Cortex of kidney (tissue), 1 donor: ENCODE measurements at places on chromosomes 4 and X.

- DNase-seq, result no peak
These were observed 55.1 kb downstream of the SH3RF1 start for GRCh38 chr4:169215656-169216055.

DNA sequence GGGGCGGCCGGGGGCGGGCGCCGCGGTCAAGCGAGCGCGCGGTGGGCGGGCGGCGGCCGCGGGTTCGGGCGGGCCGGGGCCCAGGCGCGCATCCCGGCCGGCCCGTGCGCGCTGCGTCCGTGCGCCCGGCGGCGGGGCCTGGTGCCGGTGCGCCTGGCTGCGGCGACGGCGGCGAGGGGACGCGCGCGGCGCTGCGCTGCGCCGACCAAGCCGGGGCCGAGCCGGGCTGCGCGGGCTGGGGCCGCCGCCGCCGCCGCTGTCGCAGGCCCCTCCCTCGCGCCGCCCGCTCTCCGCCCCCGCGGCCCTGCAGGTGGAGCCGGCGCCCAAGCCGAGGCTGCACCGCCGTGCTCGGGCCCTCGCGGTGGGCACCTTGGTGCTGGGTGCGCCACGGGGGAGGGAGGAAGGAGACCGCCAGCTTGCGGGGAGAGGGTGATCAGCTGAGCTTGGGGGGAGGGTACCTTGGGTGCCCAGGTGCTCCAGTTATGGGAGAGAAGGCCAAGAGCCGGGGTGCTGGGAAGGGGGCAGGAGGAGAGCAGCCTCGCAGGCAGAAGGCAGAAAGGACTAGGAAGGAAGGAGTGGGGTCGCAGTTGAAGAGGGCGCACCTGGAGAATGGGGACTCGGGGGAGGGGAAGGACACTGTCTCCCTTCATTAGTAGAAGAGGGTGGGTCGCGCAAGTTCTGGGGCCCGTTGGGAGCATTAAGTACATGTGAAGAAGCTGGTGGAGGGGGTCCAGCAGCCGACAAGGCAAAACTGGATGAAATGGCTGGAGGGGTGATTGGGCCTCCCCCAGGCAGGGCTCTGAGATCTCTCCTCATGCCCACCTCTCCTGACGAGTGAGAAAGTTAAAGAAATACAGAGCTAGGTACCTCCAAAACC lies at the start of gene PPP2R2C:
PPP2R2C (minus strand) TSS at position 228 of the 877 bp plus-strand sequence. CDS start 385 bp downstream, outside the sequence.
- DNase-seq, result no peak

DNA sequence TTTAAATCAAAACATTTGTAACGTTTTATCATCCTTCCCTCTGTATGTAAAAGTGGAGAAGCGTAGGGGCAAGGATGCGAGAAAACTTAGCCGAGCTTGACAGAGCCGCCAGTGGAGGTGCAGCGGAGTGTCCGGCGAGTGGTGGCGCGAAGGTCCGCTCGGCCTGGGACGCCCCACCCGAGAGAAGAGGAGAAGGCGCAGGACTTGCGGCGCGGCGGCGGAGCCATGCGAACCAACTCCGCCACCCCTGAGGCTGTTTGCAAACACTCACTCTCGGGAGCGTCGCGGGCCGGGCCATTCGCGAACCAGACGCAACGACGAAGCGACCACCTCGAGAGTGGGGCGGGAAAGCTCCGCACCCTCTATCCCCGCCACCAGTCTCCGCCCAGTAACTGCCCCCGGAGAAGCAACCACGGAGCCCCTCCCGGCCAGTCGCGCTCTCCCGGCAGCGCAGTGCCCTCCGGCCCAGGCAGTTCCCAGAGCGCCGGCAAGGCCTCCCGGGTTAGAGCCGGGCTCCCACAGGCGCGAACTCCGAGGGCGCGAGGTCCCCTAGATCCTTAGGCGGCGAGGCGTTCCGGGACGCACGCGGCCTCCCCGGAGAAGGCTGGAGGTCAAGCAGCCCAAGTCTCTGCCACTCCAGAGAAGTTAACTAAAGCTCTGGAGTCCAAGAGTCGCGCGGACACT lies 2.3 kb upstream of the MAB21L2 start:
- no peak for DNase-seq

- no peak for DNase-seq
These were observed 12.6 kb downstream of the DCLK2 start for GRCh38 chr4:150090836-150091235.

DNA sequence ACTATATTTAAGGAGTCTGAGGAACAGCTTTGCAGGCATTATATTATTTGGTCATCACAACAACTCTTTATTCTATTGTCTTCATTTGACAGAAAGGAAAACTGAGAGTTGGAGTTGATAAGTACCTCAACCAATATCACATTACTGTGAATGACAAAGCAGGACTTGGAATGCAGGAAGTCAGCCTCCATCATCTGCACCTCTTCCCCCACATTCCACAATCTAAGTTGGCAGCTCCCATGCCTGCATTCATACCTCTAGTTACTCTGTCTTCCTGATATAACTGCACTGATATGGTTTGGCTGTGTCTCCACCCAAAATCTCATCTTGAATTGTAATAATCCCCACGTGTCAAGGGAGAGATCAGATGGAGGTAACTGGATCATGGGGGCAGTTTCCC lies 356.7 kb downstream of the GALNTL6 start:
- no peak for DNase-seq

GRCh38 chr4:122671919-122672490 lies 51.1 kb upstream of the IL21 start:
- no peak for DNase-seq

GRCh38 chr4:177960566-177960965 lies 518.3 kb upstream of the AGA start:
- no peak for DNase-seq

DNA sequence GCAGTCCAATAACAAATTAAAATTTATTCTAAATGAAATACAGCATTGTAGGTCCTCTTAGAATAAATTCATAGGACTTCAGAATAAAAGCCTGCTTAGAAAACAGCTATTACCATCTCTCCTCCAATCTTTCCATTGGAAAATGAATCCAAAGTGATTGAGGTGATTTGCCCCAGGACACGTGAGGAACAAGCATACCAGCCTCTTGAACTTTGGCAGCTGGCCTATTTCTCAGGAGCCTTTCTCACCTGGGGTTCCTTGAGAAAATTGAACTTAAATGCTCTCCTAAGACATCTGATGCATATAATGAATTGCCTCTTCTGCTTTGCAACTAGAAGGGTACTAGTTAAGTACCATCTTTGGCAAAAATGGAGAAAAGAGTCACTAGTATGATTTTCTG lies 13.5 kb downstream of the ARHGAP24 start:
- DNase-seq, result no peak

- DNase-seq, result no peak
These were observed 1.2 kb downstream of the SOD3 start for GRCh38 chr4:24796620-24797019.

DNA sequence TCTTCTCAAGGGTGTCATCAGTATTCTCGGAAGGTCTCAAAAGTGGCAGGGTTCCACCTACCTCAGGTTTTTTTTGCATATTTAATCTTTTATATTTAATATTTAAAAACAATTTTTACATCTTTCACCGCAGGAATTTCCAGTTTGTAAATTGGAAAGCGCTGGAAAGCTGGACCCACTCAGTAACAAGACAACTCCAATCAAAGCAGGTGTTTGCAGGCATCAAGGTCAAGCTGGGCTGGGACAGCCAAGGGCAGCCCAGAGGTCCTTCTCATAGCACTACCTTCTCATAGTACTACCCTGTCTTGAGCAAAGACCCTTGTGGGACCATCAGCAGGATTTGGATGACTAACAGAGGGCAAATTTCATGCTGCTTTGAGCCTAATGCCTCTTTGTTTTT lies 160.1 kb downstream of the TET2 start:
- DNase-seq, result no peak

DNA sequence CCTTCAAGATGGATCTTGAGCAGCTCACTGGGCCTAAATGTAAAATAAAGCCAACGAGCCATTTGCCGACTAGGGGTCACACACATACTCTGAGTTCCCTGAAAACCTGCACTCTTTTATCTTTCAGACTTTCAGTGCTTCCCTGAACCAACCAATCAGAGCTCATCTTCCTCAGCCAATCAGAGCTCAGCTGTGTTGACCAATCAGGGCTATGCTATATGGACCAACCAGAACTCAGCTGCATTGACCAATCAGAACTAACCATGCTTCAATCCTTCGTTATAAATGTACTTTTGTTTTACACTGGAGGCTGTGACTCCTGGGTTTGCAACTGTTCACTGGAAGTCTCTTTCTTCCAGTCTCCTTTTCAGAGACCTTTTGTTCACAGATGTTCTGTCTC lies 19.3 kb downstream of the SLC25A53 start:
- no peak for DNase-seq

GRCh38 chrX:29640106-29640505 lies 575.3 kb upstream of the MAGEB2 start:
- no peak for DNase-seq

- no peak for DNase-seq
These were observed 26.6 kb downstream of the TRIML2 start for GRCh38 chr4:188082796-188083195.

DNA sequence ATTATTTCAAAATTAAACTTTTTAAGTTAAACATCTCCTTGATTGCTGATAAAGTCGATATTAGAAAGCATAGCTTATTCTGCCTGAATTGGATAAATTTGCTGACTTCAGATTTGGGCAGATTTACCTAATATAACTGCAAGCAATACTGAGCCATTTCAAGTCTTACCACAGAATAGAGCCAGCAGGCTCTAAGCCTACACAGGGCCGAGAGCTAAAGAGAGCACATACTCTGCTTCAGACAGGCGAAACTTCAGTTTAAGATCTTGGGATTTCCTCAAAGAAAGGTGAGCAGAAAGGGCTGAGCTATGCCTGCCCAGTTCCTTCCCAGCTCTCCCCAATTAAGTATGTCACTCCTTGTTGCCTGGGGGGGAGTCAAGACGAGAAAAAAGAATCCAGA lies 240.6 kb upstream of the NOCT start:
- DNase-seq, result no peak

DNA sequence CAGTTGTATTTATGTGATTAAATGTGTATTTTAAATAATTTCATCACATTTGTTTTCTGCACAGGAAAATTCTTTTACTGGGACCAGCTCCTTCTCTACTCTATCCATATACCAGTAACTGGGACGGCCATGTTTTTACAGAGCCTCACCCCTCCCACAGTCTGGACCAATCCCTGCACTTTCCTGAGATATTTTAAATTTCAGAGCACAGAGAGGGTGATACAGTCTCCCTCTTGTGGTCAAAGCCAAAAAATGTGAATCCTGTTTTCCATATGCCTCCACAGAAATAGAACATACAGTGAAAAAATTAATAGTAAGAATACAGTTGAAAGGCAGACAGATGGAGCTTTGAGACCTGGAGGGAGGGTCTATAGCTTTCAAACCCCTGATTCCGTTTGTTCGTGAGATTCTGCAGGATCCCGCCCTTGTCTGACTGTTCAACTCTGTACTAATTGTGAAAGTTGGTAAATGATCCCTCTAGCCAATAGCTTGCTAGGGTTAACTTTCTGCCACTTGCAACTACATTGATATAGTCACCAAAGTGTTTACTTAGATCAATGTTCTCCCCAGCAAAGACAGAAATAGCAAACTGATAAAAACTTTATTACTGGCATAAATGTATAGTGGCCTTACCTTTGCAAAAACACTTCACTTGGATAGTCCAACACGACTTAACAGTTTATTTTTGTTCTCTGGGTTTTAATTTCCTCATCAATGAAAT lies 172.2 kb downstream of the PPARGC1A start:
- no peak for DNase-seq

DNA sequence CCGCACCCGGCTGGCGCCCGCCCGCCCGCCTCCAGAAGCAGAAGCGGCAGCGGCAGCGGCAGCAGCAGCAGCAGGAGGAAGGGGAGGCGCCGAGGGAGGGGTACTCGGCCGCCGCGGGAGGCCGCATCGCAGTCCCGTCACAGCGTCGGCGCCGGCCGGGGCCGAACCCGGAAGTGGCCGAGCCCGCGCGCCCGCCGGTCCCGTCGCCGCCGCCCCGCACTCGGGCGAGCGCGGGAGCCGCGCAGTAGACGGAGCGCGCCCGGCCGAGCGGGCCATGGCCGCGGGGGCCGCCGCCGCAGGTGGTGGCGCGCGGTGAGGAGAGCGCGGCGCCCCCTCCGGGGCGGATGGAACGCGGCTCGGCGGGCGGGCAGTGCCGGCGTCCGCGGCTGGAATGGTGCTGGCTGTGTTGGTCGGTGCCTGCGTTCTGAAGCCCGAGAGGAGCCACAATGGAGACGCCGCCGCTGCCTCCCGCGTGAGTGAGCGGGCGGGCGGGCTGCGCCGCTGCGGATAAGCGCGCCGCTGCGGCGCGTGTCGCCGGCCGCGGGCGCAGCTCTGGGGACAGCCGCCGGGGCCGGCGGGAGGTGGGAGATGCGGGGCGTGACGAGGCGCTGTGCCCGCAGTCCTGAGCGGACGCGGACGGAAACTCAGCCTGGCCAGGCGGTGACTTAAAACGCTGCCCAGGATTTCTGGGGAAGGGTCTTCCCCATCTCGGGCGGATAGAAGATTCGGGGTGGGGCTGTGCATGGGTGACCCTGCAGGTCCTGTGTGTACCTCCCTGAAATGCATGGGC lies at the start of gene KLHL2:
KLHL2 (plus strand) TSS at position 131 of the 790 bp plus-strand sequence; CDS start at position 447, 316 bp downstream.
- DNase-seq, result no peak

GRCh38 chr4:88219099-88219498 lies 60.7 kb upstream of the ABCG2 start:
- no peak for DNase-seq

GRCh38 chrX:49184294-49185281 lies 1.6 kb downstream of the PRICKLE3 start:
- DNase-seq, result no peak

GRCh38 chr4:164212134-164212533 lies 541.8 kb upstream of the SMIM31 start:
- DNase-seq, result no peak

DNA sequence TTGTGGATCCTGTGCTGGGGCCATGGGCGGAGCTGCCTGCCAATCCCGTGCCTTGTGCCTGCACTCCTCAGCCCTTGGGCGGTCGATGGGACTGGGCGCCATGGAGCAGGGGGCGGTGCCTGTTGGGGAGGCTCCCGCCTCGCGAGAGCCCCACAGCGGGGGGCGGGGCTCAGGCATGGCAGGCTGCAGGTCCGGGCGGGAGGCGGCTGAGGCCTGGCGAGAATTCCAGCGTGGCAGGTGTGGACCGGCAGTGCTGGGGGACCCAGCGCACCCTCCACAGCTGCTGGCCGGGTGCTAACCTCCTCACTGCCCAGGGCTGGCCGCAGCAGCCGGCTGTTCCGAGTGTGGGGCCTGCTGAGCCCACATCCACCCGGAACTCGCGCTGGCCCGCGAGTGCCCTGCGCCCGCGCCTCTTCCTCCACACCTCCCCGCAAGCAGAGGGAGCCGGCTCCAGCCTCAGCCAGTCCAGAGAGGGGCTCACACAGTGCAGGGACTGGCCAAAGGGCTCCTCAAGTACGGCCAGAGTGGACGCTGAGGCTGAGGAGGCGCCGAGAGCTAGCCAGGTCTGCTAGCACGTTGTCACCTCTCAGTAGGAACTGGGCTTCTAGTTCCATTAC lies 85.9 kb downstream of the GBA3 start:
- DNase-seq, result no peak
